ENCODE measurements at places on chromosomes 12 and 14. TPM values are rescaled to one million over a fixed set of nuclear protein-coding genes. Genes with fewer than 3 reads are reported as not detected.
A peak's percentile ranks its signal among the peaks of the same experiment; 100 is the strongest.

GRCh38 chr14:35742032-35742371, 67.1 kb downstream of the RALGAPA1 start:
- DNase-seq, result no peak

DNA sequence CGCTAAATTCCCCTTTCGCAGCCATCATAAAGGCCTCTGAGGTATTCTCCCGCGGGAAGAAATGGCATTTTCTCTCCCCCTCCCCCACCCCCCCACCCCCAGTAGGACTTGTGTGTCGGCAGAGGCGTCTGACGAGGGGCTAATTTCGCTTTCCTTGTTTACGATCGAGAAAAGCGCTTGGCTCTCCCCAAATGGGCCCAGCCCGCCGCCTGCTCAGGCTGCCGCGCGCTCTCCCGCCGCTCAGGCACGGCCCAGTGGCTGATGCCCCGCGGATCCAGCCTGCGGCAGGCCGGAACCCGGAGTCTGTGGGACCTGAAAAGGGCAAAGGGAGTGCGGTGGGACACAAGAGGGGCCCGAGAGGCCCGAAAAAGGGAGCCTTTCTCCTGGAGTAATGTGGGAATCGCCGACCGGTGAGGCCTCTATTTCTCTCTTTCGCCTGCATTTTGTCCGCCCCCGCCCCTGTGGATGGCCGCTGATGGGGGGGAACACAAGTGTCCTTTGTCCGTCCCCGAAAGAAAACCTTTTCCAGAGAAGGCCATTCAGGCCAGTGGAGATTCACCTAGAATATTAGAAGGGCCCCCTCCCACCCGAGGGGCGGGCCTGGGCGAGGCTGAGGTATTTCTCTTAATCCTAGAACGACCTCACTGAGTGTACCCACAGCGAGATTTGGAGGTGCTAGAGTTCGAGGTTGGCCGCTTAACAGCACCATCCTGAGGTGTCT, 9.0 kb upstream of the HOXC6 start:
- no peak for DNase-seq

TSHR gene
- total RNA-seq, result not detected

GPR162 gene
- total RNA-seq, result 9.0 TPM

RPS26 gene
- 101 TPM for total RNA-seq

- DNase-seq, result no peak
These were observed 2.9 kb downstream of the SLC17A8 start for GRCh38 chr12:100359822-100360221.

TAS2R19 gene
- 4.1 TPM for total RNA-seq

TNFAIP2 gene
- 23.2 TPM for total RNA-seq

DNA sequence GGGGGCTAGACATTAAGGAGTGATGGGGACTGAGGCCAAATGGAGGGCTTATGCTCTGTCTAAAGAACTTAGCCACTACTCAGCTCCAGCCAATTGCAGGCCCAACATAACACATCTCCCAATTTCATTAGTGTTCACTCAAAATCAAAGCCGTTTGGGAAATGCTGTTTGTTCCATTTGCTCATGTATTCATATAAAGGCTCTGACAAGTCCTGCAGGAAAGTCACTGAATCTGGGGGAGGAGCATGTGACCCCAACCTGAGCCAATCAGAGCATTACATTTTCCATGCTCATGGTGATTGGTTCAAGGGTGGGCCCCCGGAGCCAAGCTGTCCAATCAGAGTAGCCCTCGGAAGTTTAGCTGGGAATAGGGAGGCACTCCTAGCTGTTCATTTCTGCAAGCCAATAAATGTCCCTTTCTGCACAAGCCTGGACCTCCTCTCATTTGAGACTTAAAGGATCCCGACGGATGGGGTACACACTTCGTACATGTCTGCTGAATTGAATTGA, 20.9 kb downstream of the SDSL start:
- no peak for DNase-seq

KLC1 gene
- 170 TPM for total RNA-seq

SMCO2 gene
- total RNA-seq, result 0.13 TPM

DNA sequence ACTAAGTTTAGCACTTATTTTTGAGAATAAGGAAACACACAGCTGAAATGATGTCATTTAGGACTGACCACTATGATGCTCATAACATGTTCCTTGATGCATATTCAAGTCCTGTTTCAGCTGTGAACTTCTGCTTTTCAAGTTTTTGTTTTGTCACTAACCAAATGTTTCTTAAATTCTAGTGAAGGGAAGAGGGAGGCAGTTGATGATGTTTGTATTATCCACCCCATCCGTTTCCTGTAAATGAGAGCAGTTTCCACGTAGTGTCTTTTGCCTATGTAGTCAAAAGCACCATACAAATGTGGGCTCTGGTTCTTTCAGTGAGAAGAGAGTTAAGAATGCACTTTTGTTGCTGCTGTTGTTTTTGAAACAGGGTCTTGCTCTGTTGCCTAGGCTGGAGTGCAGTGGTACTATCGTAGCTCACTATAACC, 491.8 kb downstream of the PCNX1 start:
- DNase-seq, result no peak

ZNF26 gene
- 13.2 TPM for total RNA-seq

DNA sequence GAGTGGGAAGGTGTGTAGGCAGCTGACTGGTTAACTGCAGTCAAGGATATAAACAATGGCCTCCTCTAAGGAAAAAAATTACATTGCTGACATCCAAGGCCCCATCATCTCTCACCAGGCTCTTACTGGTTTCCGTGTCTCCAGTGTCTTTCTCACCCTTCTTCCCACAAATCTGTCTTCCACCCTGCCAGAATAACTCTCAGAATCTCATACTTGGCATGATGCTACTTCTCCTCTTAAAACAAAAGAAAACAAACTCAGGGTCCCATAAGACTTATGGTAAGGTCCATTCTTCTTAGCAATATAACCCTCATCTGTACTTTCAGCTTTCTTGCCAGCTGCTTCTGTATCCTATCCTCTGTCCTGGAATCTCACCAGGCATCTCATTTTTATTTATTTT, 68.9 kb downstream of the SUSD6 start:
- no peak for DNase-seq

- no peak for DNase-seq
These were observed 581 bp downstream of the PITPNM2 start for GRCh38 chr12:123150275-123150743.

DNA sequence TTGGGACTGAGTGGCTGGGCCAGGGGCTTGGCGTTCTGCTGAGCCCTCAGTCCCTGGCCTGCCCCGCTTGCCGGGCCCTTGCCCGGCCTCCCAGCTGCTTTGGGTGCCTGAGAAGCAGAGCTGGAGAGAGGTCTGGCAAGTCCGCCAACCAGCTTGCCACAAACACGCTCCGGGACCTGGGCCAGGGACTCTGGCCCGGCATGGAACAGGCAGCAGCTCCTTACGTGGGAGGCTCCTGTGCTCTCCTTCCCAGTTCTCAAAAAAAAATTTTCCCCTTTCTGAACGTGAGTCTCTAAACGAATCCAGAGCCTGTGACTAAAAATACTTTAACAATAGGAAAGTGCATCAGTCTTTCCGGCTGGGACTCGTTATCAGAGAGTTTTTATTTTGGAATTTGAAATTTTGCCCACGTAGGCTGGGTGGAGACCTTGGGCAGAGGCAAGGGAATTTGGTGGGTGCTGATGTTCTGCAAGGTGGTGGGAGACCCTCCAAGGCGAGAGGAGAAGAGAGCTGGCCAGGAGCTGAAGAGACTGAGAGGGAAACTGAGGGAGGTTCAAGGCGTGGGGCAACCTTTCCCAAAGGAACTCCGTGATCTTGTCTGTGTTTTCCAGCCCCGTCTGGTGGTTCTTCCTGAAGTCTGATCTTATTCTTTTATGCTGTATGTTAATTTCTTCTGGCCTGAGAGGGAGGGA, 6.8 kb upstream of the NR4A1 start:
- DNase-seq, result peak; percentile 53

- DNase-seq, result no peak
These were observed 332.9 kb downstream of the PCNX1 start for GRCh38 chr14:71240171-71240570.

DPF3 gene
- 13.4 TPM for total RNA-seq

KRT3 gene
- total RNA-seq, result not detected

DNA sequence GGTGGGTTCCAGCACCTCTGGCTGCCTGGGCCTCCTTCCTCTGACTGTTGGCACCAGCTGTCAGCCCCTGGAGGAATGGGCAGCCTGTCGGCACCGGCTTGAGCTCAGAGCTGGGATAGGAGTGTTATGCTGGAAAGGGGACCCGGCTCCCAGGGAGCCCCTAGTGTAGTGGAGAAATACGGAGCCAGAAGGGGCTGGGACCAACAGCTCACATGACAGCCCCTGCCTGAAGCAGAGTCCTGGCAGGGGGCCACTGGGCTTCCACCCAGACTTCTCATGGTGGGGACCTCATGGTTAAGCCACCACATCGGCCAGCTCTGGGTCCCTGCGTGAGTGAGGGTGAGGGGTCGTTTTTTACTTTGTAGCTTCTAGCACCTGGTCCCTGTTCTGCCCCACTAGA, 174.5 kb downstream of the TSPAN9 start:
- DNase-seq, result no peak

DNA sequence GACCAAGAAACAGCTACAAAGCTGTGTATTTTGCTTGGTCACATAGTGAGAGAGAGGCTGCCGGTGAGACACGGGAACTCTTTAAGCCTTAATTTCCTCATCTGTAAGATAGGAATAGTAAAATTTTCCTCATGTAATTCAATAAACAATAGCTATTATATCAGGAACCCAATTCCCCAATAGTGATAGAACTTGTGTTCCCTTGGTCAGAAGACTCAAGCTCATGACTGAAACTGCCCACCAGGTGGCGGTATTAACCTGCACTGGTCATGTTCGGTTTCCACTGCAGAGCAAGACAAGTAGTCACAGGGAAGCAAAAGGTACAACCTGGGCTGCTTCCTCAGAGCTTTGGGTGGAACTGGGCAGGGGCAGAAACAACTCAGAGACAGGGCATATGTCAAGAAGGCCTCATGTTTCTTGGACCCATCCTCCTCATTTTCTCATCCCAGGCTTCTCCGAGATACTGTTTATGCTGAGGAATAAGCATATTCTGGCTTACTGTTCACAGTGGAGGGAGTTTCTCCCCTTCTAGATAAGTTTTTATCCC, 4.2 kb upstream of the AJUBA start:
- DNase-seq, result peak; percentile 71
